ENCODE measurements at places on chromosomes 16 and 17.

DNA sequence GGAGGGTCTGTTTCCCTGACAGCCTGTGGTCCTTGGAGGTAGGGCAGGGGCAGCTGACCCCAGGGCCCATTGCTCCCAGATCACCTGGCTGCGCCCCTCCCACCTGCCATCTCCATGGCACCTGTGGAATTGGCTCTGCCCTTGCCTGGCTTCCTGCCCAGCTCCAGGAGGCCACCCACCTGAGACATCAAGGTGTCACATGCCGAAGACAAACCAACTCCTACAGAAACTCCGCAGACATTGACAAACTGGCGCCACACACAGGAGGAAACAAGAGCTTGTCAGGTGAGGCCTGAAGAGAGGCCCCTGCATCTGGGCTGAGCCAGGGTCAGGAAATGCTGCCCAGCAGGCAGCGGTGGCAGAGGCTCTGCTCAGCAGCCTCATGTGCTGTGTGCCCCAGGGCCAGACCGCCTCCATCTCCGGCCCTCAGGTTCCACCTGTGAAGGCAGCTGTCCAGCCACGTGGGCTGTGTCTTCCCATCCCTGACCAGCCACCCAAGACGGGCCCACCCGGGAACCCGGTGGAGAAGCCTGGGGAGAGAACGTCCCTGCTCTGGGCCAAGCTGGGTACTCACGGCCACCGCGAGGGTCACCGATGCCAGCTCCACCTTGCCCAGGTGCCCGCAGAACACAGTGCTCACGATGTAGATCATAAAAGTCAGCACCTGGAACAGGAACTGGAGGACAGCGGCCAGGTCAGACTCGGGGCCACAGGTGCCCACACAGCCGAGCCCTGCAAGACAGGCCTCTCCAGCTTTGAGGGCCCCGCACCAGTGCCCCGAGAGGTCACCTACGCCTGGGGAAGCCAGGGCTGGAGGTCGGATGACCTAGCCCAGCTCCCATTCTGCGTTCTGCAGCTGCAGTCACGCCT, 1.6 kb downstream of the SLC47A2 start:
- no peak for DNase-seq

GRCh38 chr16:3965781-3966582, 85.5 kb upstream of the CREBBP start:
- no peak for DNase-seq

DNA sequence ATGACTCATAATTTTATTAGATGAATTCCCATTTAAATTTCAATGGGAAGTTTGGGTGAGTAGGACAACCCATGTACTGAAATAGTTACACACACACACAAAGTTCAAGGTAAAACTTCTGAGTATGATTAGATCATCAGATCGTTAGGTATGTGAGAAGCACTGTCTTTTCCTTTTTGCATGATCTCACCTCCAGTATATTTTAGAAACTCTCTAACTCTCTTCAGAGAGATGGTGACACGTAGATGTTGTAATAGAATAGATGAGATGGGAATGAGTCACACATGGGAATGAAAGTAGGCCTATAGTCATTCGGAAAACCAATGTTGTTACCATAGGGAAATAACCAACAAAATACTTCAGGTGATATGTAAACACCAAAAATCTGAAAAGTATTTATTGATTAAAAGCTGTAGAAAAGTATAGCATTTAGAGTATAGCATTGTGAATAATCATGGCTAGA, 22.2 kb downstream of the KRT23 start:
- no peak for DNase-seq

GRCh38 chr16:1429012-1429411, 1.9 kb upstream of the PERCC1 start:
- DNase-seq: no peak

DNA sequence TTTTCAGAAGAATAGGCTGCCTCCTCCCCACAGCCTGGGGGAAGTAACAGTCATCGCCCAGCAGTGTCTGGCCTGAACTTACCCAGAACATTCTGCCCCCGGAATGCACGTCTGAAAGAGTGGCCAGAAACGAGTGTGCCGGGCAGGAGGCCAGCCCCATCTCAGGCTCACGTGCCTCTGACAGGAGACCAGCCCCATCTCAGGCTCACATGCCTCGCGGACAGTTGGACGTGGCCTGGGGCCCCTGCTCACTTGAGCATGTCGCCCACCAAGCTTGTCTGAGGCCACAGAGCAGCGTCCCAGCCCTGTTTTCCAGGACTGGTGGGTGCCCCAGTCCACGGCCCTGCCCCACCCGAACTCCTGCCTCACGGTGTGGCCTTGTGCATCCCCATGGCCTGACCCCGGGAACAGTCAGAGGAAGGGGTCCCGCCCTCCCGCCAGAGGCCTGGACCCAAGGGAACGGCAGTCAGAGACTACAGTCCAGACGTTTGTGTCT, 16.3 kb upstream of the CDH15 start:
- DNase-seq: peak; percentile 12

DNA sequence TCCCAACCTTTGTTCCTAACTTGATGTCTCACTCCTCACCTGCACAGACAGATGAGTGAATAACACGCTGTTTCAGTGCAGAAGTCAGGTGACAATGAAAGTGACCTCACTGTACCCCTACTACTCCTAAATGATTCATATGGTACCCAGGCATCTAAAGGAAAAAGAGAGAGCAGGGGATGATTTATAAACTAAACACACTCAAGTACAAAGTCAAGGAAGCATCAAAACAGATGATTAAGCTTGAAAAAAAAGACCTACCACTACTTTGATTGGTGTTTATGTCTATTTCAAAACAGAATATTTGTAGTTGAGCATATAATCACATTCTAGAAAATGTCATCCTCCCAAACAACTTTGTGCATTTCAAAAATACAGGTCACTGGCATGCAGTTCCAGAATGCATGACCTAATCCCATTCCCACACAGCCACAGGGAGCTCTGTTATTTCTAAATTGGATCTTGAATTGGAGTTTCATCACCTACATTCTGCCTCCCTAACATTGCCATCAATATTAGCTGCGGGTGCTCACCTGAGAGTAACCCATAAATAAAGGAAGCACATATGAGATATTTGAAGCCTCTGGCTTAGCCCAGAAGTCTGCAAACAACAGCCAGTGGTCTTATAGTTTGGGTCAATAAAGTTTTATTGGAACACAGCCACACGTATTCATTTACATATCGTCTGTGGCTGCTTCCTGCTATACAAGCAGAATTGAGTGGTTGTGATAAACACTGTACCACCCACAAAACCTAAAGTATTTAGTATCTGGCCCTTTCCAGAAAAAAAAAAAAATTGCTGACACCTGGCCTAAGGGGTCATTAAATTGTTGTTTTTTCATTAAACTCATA, 14.0 kb downstream of the HS3ST3A1 start:
- DNase-seq: no peak

GRCh38 chr17:16488186-16488967, 3.6 kb downstream of the LRRC75A start:
- no peak for DNase-seq

DNA sequence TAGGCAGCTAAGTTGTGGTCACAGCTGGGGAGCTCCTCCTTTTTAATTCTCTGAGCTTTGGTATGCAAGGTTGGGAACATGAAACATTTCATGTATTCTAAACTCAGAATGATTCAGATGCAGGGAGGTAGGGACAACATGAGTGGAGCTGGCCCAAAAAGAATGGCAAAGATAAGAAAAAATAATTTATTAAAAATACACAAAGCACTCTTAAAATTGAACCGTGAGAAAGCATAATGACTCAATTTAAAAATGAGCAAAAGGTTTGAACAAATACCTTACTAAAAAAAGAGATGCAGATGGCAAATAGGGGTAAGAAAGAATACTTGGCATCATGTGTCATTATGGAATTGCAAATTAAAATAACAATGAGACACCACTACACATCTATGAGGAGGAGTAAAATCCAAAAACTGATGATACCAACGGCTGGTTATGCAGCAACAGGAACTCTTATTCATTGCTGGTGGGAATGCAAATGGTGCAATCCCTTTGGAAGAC, 175.6 kb upstream of the IRX3 start:
- no peak for DNase-seq

DNA sequence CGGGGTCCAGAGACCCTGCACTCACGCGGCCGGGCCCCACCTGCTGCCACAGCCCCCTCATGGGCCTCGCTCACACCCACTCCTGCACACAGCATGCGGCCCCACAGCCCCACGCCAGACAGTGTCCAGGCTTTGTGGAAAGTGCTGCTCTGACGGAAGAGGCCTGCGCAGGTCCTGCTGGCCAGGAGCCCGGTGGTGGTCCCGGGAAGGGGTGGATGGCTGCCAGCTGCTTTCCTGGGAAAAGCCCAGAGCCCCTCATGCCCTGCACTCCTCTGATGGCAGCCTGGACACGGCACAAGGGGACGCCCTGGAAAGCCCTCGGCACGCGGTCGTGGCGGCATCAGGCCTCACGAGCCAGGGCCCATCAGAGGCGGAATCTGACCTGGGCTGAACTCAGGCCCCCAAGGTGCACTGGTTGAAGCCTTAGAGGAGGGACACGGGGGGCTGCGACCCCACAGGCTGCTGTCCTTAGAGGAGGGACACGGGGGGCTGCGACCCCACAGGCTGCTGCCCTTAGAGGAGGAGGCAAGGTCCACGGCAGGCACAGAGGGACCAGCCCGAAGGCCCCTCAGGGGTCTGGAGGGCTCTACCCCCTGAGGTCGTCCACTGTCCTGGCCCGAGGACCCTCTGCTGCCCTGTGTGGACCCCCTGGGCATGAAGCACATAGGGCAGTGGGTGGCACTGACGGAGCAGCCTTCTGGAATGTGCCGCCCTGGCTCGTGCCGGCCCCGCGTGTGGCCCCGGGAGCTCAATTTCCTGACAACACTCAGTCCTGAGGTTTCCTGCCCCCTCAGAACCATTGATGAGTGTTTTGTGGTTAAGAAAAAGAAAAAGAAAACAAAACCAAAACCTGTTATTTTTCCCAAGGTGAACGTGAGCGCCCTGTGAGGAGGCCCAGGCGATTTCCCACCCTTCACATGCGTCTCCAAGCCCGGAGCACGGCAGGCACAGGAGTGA, 22.1 kb downstream of the SOX8 start:
- DNase-seq: no peak

GRCh38 chr17:14202388-14203166, 34.1 kb downstream of the CDRT15 start:
- DNase-seq: no peak
